ENCODE measurements at places on chromosomes 13 and 19.

- no peak for DNase-seq
These were observed 6.5 kb upstream of the HSPH1 start for GRCh38 chr13:31168166-31168565.

DNA sequence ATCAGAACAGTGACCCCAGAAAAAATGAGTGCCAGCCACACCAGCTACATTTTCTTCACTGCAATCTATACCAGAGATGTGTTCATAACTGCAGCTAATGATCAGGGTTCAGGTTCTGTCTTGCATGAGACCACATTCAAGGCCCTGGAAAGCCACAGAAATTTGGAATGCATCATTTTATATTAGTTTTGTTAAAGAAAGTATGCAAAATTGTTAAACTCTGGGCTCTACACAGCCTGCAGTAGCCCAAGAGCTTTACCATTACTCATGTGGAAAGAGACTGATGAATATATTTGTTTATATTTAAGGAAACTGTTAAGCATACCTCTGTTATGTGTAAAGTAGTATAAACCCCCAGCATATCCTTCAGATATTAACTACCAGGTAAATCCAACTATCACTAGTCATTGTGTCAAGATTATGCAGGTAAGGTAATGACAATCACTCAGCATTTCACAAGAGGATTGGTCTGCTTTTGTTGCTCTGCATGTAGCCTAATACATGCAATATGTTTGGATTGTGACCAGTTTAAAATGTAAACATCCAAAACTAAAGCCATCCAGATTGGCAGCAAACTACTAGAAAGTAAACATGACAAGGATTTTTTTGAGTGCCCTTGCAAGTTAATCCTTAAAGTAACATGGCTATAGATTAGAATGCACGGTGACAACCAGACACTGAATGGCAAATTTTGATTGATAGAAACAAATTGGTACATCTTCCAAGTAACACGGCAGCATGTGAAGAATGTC, 429.1 kb upstream of the ARGLU1 start:
- DNase-seq = no peak

DNA sequence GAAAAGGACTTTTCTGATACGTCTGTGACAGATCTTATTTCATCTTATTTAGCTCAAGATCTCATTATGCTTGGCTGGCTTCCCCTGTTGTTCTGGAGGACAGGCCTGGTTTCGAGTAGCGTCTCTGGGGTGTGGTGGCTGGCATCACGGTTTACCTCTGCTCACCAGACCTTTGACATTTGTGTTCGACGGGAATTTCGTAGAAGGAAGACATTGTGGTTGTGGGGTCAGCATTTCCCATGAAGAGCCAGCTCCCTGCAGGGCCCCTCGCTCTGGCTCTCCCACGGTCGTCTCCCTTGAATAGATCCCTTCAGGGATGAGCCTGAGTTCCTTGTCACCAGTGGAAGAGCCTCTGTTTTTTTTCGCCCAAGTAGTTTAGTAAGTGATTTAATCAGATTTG, 78.6 kb upstream of the TEX29 start:
- no peak for DNase-seq

DNA sequence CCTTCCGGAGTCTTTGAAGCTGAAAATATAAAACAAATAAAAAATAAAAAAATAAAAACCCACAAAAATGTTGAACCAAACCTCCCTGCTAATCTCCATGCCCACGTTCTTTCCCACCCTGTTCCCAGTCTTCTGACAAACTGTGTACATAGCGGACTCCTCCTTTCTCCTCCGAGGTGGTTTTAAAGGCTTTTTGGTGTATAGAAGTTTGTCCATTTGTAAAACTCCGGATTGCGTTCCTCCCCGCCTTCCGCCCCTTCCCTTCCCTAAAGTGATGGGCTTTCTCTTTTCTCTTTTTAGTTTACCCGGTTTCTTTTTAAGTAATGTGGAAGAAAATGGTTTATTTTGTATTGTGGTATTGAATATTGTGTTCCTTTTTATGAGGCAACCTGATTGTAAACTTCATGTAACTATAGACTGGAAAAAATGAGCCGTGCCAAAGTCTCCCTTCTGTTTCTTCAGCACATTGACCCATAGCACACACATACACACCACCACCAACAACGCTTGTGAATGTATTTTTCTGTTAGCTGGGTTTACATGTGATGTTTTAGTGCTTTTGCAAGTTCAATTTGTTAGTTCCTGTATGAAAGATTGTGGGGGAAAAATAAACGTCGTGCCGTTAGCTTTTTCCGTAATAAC, 4.4 kb downstream of the ZIC2 start:
- no peak for DNase-seq

DNA sequence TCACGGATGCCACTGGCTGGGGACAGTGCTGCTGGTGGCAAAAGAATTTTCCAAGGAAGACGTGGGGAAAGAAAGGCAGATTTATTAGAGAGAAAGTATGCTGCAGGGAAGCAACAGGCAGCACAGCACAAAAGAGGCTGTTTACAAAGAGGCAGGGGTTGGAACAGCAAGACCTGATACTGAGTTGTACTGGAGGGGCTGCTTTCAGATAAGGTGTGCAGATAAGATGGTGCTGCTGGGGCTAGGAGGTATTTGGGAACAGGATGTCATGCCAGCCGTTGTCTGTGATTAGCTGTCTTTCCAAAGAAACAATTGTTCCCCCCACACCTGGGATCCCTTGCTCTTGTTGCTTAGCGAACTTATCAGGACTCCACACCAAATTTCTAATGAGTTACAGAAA, 2023.3 kb upstream of the PCDH20 start:
- DNase-seq = no peak

DNA sequence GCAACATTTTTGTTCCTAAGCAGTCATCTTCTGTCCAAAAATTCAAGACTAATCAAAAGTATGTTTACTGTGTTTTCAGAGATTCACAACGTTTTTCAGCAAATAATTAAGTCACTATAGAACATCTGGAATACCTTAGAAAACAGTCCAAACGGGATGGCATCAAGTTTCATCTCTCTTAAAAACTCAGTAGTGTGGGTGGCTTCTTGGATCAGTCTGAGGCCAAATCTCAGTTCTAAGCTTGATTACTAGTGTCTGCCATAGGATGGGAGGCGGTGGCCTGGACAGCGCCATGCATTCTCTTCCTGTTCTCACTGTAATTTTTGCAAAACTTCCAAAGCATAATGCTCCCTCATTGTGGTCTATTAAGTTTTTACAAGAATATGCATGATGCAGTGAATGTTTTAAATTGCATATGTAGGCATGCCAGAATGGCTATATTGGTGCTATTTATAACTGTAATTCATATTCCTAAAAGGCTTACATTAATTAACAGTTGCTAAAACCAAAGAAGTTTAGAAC, 37.1 kb downstream of the ANKRD10 start:
- no peak for DNase-seq

DNA sequence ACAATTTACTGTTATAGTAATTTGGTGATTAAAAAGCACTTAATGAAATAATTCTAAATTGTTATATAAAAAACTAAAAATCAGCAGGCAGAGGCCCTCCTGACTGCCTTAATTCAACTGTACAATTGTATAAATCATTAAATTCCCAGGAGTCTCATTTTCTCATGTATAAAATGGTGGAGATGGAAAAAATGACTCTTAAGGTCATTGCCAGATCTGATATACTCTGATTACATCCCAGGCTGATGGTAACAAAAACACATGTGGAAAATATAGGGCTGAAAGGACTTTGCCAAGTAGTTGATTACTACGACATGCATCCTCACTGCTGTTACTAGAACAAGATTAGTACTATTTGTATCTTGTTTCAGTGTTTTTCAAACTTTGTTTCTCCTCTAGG, 1020.0 kb upstream of the SLC10A2 start:
- DNase-seq = no peak

- DNase-seq = peak; percentile 9
These were observed 3.1 kb upstream of the OLFM2 start for GRCh38 chr19:9939301-9939913.

DNA sequence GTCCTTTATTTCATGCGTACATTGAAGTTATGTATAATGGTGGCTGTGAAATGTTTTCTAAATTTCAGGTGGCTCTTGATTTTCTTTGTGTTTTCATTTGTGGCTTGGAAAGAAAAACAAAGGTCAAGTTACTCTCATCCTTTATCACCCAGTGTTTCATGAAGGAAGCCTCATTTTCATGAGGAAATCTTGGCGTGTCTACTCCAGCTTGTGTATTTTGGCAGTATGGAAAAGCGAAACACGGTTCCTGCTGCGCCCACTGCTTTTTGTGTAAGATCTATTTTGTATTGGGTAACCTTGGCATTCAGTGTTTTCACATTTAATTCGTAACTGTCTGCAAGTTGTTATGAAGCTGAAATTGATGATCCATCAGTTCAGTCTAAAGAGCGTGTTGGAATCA, 147.0 kb upstream of the RNF113B start:
- DNase-seq = no peak

DNA sequence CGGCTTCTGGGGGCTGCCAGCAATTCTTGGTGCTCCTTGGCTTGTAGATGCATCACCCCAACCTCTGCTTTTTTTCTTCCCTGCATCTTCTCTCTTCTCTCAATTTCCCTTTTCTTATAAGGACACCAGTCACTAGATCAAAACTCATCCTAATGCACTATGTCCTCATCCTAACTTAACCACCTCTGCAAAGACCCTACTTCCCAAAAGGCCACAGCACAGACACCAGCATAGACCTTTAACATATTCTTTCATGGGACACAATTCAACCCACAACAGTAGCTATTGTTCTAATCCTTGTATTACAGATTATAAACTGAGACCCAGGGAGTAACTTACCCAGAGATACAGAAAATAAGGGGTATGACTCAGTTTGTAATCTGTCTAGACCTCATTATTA, 47.0 kb downstream of the RUBCNL start:
- no peak for DNase-seq

DNA sequence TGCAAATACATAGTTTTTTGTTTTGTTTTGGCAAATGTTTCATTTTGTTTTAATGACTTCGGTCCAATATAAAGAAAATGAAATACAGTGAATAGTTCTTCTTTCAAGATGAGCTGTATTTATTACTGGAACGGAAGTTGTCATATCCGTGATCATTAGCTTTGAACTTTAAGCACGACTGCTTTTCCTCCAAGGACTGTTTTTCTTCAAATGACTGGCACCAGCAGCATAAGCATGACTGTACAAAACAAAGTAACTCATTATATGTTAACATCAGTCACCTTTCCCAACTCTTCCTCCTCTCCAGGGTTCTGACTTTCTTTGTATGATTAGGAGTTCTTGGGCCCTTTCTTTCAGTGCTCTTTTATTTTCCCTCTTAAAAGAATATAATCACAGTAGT, 20.5 kb downstream of the EDNRB start:
- DNase-seq = peak; percentile 94

GRCh38 chr19:39381910-39382611, 8.8 kb downstream of the PAF1 start:
- DNase-seq = no peak

- no peak for DNase-seq
These were observed 8.1 kb downstream of the SELENOW start for GRCh38 chr19:47786566-47786965.

DNA sequence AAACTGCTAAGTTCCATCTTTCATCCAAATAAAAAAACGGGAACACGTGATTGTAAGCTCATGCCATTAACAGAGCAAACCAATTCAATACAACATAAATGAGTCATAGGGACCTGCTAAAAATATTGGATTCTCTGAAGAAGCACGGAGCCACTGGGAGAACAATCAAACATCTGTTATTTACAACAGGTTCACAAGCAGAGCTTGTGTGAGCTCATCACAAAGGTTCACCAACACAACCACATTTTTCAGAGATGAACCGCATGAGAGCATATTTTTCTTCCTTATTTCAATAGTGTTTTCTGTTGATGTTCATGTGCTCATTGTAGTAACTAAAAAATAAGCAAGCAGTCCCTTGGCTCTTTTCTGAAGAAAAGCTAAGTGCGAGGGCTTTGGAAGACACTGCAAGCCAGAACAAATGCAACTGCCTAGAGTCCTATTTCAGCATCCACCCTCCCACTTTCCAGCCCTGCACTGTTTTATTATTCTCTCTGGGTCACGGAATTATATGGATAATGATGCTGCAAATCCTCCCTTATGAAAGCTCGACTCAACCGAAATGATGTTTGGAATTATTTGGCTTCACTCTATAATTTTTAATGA, 545.8 kb downstream of the LIG4 start:
- peak; percentile 28 for DNase-seq

GRCh38 chr13:49977992-49978391, 18.9 kb upstream of the TRIM13 start:
- DNase-seq = no peak

- no peak for DNase-seq
These were observed 4.4 kb upstream of the SRRM5 start for GRCh38 chr19:43607238-43608205.

All from dermis microvascular lymphatic vessel endothelial cell (primary cell).